ENCODE measurements at places on chromosomes 11 and 22.

GRCh38 chr11:116176484-116177005 lies 596.2 kb downstream of the BUD13 start:
- no peak for DNase-seq

- no peak for DNase-seq
Measured at GRCh38 chr22:48391171-48391711, 1436.4 kb downstream of the BRD1 start.

DNA sequence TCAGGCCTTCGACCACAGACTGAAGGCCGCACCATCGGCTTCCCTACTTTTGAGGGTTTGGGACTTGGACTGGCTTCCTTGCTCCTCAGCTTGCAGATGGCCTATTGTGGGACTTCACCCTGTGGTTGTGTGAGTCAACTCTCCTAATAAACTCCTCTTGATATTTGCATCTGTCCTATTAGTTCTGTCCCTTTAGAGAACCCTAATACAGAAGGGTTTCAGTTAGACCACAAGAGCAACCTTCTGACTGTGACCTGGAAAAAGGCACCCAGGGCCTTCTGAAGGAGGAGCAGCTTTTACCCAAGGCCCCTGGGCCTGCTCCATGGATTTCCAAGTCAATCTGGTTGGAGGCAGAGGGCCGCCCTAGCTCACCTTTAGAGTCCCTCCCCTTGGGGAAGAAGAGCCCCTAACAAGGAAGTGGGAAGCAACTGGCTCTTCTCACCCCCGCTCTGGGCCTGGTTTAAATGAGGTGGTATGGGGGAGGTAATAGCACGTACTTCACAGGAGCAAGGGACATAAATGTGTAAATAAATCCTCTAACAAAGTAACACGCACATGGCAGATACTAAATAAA lies 11.2 kb upstream of the CHST1 start:
- DNase-seq: no peak

- no peak for DNase-seq
Measured at GRCh38 chr22:44159221-44159620, 21.5 kb upstream of the PARVG start.

DNA sequence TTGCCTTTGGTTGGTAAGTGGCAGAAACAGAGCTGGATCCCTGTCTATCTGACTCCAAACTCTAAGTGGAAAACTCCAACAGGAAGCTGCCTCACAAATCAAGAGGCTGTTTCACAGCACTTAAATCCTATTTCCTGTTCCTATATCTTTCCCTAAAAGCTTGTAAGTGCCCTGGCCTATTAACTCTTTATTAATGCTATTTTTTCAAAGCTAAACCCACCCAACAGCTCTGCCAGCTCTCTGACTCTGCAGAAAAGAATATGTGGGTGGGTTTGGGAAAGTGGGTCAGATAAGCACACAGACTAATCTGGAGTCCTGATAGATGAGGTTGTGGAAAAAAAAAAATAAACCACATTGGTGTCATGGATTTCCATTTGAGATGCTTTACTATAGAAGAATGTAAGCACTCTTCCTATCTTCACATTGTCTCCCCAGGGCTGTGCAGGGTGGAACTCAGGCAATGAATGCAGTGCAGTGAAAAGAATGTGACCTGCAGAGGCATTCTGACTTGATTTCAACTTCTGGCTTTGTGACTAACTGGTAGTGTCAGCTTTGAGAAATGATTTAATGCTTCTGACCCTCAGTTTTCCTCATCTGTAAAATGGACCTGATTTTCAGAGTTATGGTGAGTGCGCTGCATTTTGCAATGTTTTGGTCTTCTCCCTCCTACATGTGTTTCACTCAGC lies 125.6 kb downstream of the AASDHPPT start:
- DNase-seq: no peak

- no peak for DNase-seq
Measured at GRCh38 chr11:121473064-121473777, 20.5 kb upstream of the SORL1-AS1 start.

DNA sequence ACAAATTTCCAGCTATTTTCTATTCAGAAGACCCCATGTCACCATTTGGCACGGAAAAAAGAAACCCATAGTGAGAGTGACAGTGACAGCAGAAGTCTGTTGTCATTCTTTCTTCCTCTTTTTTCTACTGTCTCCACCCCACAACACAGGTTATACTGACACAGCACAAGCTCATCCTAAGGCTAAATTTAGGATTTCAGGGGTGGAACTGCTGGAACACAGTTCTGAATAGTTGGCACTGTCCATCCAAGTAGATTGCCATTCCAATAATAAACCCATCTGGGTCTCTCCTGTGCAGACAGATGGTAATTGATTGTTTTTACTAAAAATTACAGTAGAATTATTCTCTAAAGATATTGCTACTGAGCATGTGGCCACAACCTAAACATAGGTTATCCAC lies 95.2 kb upstream of the C11orf87 start:
- DNase-seq: no peak

- DNase-seq: no peak
Measured at GRCh38 chr11:117189941-117190544, 9.1 kb upstream of the TAGLN start.

- no peak for DNase-seq
Measured at GRCh38 chr11:12448131-12448939, 71.0 kb downstream of the PARVA start.

DNA sequence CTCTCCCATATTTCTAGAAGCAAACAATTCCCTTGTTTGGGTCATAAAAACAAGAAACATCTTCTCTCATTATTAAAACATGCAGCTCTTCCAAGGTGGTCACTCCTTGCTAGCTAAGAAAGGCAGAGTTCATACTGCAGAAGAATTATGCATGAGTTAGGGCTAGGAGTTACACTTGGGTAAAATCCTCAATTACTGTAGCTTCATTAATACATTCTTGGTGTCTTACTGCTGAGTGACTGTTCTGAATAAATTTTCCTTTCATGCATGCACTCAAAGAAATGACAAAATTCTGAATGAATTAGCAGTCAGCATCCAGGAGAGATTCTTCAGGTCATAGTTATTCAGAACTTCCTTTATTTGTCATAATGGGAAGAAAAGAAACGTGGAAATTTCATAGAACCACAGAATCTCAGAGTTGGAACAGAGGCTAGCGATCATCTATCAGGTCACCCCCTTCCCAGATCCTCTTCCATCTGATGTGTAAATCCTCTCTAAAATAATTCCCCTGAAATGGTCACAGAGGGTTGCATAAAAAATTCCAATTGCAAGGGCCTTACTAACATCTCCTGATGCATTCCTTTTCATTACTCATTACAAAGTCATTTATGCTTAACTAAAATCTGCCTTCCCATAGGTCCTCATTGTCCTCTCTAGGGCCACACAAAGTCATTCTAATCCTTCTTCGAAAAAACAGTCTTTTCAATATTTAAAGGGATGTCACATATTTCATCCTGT lies 771.5 kb downstream of the DLG2 start:
- no peak for DNase-seq

GRCh38 chr22:33101550-33101949 lies 43.4 kb upstream of the SYN3 start:
- no peak for DNase-seq

- no peak for DNase-seq
Measured at GRCh38 chr11:106644824-106645223, 373.5 kb downstream of the GUCY1A2 start.

DNA sequence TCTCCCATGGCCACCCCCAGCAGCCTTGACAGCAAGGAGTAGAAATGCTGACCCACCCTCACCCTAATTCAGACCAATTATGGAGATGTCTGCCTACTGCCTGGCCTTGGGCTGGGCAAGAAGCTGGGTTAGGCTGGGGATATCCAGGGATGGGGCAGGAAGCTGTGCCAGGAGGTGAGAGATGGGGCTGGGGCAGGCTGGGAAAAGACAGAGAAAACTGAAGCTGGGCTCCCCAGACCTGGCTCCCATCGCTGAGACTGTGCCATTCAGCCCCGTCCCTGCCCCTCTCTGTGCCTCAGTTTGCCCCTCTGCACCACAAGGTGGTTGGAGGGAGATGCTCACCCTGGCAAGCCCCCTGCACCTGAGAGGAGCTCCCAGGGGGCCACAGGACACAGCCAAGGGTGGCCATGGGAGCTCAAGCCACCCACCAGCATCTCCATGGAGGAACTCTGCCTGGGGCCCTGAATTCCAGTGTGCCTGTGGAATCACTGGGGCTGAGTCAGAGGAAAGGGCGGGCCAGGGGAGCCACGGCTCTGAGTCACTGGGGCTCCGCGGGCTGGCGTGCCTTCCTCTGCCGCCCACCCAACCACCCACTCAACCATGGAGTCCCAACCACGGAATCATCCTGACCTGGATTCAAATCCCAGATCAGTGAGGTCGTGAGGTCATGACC lies 6.0 kb upstream of the CARD10 start:
- DNase-seq: no peak

- peak; percentile 17 for DNase-seq
Measured at GRCh38 chr11:67996622-67997474, 7.0 kb downstream of the UNC93B1 start.

DNA sequence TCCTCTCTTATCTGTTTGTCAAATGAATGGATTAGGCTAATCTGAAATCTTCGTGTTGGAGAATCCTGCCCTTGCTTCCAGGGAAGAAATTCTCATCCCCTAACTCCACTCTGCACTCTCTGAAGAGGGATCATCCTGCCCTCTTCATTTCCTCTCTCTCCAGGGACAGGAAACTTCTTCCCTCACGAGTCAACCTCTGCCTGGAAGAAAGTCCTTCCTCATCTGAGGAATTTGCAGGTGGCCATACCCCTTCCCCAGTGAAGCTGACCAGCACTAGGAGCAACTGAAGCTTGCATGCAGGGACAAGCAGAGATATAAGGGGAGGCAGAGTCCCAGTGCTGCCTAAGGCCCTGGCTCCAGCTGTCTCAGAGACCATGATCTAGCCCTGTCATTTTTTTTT lies 3.6 kb upstream of the PHOX2A start:
- no peak for DNase-seq

DNA sequence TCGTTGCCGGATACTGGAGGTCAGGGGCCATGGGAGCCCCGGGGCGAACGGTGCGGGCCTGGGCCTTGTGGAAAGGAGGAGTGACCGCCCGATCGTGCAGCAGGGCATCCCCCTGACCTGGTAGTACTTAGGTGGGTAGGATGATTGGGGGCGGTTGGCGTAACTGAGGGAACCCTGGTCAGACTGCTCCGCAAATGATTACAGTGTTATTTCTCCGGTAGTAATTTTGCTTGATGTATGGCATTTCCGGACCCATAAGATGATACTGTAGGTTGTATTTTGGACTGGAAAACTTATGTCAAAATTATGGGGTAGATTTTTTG lies 762 bp downstream of the MTMR3 start:
- peak; percentile 3 for DNase-seq

GRCh38 chr11:103364687-103365086 lies 255.5 kb downstream of the DYNC2H1 start:
- DNase-seq: no peak
